ENCODE measurements at places on chromosomes 3 and 15.
A peak's percentile ranks its signal among the peaks of the same experiment; 100 is the strongest.

DNA sequence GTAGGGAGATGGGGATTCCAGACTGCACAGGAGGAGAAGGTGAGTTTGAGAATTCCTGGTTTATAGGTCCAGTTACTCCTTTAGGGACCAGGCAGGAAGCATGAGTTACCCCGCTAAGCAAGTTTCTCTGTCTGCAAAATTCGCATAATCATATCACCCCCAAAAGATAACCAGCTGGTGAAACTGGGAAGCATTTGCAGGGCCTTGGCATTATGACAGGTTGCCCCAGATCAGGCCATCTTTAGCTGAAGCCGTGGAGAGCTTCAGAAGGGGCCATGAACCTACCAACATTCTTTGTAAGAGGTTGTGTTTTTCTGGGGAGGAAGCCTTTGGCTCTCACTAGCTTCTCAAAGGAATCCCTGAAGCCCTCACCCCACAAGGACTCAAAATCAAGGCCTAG is 29.4 kb downstream of the ATP2B2 start:
- no peak for DNase-seq

- no peak for DNase-seq
These were observed 21.4 kb upstream of the OR4F6 start for GRCh38 chr15:101781928-101782327.

DNA sequence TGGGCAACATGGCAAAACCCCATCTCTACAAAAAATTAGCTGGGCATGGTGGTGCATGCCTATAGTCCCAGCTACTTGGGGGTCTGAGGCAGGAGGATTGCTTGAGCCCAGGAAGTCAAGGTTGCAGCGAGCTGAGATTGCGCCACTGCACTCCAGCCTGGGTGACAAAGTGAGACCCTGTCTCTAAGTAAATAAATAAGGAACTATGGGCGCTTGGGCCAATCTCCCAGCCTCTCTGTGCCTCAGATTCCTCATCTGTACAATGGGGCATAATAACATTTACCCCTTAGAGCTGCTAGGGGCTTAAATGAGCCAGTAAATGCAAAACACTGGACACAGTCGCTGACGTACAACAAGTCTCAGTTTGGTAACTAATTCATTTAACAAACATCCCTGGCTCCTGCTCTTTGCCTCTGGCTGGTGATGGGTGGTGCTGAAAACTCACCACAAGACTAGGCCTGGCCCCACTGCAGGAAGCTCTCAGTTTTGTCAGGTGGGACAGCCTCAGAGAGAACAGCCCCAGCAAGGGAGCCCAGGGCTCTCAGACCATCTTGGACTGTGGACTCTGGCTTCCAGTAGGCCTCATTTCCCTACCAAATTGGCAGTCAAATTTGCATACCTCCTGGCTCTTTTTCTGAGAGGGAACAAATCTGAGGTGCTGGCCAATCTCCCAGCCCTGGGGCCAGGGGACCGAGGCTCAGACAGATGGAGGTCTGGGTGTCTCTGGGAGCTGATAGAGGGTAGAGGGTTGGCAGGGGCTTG is 6.4 kb upstream of the TBC1D2B start:
- DNase-seq: no peak

DNA sequence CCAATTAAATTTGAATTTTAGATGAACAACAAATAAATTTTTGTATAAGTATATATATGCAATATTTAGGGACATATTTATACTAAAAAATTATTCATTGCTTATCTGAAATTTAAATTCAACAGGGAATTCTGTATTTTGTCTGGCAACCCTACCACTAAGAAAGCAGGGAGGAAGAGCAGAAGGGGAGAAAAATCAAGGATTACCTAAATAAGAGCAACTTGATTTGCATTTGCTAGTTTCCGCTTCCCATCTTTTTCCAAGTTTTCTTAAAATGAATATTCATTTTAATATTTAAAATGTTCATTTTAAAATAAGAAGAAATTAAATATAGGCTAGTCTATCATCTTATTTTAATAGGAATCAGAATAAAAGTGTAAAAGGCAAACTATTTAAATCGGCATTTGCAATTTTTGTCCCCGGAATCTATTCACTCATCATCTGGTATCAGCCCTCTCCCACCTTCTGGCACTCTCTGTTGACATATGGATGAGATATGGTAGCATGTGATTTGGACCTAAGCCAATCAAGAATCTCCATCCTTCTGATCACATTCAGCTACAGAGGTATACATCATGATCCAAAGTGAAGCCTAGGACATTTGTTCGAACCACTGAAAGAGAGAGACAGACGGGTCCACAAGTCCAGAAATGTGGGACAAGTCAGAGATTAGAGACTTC is 82.6 kb downstream of the TRANK1 start:
- DNase-seq: no peak

DNA sequence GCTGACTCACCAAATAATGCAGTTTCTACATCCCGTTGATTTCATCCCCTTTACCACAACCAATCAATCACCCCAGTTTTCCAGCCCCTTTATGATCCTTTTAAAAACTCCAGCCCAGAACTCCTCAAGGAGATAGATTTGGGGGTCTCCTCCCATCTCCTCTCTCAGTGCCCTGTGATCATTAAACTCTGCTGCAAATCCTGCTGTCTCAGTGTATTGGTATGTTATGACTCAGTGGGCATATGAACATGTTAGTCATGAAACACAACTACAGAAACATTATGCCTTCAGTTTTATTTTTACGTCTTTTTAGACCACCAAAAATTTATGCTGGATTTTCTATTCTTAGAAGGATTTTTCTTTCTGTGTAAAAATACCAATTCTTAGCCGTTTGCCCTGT is 213.7 kb downstream of the DIPK2A start:
- no peak for DNase-seq

DNA sequence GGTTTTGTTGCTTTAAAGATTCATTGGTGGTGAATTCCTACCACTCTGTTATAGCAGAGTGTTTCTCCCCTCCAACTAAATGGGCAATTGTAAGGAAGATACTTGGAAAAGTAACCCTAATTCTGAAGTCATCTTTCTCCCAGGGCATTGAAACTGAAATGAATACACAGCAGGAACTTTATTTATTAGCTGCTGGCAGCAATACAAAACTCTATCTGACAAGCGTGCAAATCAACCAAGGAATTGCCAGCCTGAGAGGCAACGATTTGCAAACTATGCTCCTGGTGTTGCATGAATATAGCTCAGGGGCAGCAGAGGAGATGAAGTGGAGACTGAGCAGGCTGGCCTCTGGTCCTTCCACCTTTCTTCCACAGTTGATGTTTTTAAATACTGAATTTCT is 48.9 kb downstream of the CD200R1 start:
- no peak for DNase-seq

DNA sequence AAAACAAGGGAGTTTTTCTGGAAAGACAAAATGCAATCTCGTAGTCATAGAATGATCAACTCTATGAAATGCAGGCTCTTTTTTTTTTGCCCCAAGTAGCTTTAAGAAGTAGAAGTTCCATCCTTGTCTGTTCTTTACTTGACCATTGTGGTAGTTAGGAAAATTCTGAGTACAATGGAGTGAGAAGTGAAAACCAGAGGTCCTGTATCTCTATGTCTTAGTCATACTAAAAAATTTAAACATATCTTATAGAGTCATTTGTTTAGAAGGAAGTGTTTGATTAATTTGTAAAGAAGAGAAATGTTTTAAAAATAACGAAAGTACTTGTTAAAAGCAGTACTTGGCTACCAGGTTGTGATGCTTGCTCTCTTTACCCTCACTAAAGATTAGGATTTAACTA is 52.4 kb downstream of the PRKCI start:
- no peak for DNase-seq

- peak; percentile 71 for DNase-seq
These were observed 70.3 kb upstream of the PPP2R3A start for GRCh38 chr3:135895106-135895733.

DNA sequence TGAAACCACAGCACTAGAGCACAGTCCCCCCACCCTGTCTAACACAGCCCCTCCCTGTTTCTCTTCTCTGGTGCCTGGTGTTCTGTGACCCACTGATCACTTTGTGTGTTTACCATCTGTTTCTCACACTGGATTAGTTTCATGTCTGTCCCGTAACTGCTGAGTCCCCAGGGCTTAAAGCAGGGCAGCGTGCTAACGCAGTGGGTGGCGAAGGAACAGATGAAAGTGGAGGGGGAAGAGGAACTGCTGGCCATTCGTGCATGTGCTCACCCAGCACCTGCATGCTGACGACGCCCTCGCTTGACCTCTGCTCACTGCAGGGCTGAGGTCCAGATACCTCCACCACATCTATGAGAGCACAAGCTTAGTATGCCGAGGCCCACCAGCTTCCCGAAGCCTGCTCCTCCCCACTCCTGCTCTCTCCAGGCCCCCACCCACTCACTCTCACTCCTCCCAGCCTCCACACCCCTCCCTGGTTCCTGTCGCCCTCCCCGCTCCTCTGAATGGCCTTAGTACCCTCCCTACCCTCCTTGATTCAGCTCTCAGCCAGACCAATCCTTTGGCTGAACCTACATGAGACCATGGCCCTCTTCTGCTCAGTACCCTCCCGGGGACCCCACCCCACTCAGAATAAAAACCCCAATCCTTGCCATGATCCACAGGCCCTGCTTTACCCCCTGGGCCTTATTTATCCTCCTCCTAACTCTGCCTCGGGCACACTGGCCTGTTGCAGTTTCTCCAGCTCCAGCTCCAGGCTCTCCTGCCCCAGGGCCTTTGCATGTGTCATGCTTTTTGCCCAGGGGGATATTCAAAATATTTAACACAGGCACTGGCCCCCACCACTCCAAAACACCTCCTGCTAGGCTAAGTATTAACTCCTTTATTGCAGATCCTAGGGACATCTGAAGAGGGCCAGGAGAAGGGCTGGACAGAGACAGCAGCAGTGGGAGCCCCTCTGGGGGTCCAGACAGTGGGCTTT is 15.1 kb upstream of the IQSEC1 start:
- no peak for DNase-seq

- peak; percentile 73 for DNase-seq
These were observed 25.3 kb downstream of the EXOG start for GRCh38 chr3:38521391-38521987.

DNA sequence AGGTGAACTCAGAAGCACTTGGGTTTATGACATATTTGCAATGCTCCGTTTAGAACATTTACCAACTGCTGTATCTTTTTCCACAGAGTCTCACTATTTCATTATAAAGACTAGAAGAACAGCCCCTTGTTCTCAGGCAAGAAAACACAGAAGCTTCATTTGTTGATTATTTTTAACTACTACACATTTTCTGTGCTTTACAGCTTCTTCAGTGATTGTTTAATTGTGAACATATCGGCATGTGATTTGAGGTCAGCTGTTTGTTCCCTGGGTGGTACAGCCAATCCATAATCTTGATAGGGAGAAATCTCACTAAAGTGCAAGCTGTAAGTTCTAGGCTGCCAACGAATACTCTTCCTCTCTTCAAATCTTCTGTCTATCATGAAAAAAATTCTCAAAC is 31.0 kb upstream of the DLG1 start:
- no peak for DNase-seq

GRCh38 chr3:177284383-177284881 is 87.2 kb upstream of the TBL1XR1 start:
- DNase-seq: peak; percentile 43

DNA sequence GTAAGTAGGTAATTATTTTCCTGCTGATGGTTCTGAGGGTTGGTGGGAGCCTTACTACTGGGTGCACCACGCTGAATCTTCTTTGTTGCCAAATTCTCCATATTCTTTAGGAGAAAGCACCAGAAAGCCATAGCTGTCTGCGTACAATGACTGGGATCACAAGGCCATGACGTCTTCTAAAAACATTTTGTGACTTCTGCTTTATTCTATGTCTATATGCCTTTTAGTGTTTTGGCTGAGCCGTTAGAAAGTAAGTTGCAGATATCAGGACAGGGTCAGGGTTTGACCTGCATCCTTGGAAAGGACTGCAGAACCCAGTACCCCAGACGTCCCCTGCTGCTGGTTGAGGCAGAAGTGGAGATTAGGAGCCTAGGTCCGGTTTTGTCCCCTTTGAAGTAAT is 95.6 kb downstream of the DNASE1L3 start:
- DNase-seq: no peak

DNA sequence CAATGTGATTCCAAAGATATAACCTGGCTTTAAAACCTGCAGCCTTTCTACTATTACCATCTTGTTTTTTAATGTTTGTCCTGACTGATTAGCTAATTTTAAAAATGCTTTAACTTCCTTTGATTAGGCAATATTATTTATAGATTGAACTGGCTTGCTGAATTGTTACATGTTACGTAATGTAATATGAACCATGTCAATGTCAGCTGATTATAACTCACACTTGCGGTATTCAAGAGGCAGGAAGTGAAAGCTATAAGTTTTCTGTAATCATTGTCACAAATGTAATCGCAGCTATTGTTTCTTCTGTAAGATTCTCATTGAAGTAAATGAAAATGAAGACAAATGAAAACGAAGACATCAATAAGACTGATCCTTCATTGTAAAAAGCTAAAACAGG is 146.8 kb downstream of the ROBO2 start:
- peak; percentile 5 for DNase-seq

GRCh38 chr3:168220556-168220955 is 124.8 kb upstream of the GOLIM4 start:
- DNase-seq: no peak

- DNase-seq: peak; percentile 14
These were observed 165.2 kb downstream of the ISL2 start for GRCh38 chr15:76501726-76502125.

DNA sequence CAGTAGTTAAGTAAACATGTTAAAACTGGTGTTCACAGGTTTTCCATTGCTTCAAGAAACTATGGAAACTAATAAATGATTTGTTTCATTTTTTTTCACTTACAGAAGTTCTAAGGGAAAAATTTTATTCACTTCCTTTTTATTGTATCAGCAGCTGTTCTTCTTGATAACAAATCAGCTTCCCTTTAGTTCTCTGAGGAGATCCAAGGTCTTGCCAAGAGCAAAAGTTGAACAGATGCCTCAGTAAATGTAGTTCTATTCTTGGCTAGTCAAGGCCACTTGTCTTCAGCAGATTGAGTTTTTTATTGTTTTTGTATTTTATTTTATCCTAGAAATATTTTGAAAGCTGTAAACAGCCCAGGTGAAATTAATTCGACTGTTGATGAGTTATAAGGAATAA is 41.8 kb downstream of the KCNH8 start:
- no peak for DNase-seq

- DNase-seq: no peak
These were observed 3.2 kb upstream of the SIAH2 start for GRCh38 chr3:150765949-150766720.

DNA sequence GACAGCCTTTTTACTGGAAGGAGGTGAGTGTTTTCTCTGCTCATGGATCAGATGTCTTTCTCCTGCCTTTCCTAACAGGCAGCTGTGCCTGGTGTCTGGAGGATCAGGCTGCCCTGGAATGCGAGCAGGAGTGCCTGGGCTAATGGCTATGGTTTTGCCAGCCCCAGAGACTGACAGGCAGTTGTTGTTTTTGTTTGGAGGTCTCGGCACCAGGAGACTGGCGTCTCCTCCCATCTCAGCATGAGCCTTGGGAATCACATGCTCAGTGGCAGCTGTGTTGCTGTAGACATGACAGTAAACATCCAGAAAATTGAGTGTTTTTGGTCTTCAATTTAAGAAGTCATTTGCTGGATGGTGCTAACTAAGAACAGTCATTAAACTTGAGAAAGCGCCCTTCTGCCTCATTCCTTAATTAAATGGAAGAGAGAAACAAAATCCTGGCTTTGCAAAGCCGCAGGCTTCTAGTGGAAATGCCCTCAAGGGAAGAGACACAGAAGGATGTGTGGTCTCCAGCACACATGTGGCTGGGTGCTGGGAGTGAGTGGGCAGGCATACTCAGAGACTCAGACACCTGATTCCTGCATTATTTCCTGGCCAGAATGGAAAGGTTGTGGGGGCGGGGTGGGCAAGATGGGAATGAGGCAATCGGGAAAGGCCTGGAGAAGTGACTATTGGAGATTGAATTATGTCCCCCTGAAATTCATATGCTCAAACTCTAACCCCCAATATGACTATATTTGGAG is 97.0 kb upstream of the NMNAT3 start:
- DNase-seq: no peak

GRCh38 chr3:50162034-50162883 is 7.1 kb downstream of the SEMA3F start:
- no peak for DNase-seq

All from GM03348 (cell line).